Ascending aorta (tissue), 2 donors: ENCODE measurements at places on chromosomes 7 and 10. TPM values are rescaled to one million over a fixed set of nuclear protein-coding genes. Genes with fewer than 3 reads are reported as not detected.

Gene TMED4
- 69.1 TPM for total RNA-seq

Gene TSPAN33
- 8.1 TPM for total RNA-seq

Gene OR2A7
- total RNA-seq: 4.9 TPM

GRCh38 chr7:29494350-29494749, 69.3 kb upstream of the PRR15 start:
- no peak for DNase-seq

- DNase-seq: no peak
Observed at GRCh38 chr10:14382531-14382930, 51.8 kb upstream of the FRMD4A start.

- no peak for DNase-seq
Observed at GRCh38 chr10:119268428-119268827, 61.1 kb downstream of the GRK5 start.
